ENCODE measurements at places on chromosomes 3 and 15.

DNA sequence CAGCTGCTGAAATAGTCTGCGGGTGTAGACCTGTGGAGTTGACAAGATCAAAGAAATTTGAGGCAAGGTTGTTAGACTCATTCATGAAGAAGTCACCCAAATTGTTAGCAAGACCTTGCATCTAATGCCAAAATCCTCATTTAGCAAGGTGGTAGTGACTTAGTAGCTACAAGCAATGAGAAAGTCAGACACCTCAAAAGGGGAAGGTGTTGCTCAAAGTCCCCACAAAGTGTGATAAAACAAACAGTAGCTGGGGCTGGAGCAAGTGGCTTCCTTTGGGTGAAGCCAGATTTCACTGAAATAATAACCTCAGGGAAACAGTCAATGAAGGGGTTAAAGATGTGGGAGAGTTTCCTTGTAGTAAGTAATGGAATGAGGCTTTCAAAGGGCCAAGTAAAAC lies 44.9 kb downstream of the CD86 start:
- no peak for DNase-seq

GRCh38 chr15:41897363-41897799 lies 3.5 kb upstream of the SPTBN5 start:
- DNase-seq: no peak

- no peak for DNase-seq
Observed at GRCh38 chr15:63107895-63108546, 13.6 kb upstream of the LACTB start.

DNA sequence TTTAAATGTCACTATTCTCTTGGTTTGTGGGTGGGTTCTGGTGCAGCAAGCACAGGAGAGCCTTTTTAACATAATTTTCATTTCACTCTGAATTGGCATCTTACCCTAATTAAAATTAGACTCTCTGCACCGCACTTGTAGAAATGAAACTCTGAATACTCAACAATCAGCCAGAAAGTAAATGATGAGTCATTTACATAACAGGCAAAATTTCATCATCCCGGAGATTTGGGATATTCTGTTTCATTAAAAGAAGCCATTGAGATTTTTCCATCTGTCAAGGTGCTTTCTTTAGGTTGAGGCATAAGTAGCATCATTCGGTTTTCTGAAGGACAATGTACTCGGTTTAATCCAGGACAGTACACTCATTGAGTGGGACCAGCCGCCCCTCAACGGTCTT lies 111.0 kb downstream of the RFTN1 start:
- no peak for DNase-seq

DNA sequence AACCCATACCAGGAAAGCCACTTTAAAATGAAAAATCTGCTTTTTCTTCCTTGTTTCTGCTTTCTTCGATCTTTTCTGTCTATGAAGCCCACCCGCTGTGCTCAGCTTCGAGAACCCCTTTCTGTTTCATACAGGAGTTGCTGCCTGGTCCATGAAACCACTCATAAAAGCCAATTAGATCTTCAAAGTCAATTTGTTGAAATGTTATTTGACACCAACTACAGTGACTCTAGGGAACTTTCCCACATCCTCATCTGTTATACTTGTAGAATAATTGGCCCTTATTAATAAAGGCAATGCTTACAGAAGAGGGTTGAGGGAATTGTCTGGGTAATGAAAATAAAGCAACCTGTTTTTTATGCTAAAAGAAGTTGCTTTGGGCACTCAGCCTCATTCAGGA lies 523.6 kb downstream of the OCA2 start:
- no peak for DNase-seq

GRCh38 chr3:127038466-127038865 lies 55.6 kb downstream of the PLXNA1 start:
- no peak for DNase-seq

DNA sequence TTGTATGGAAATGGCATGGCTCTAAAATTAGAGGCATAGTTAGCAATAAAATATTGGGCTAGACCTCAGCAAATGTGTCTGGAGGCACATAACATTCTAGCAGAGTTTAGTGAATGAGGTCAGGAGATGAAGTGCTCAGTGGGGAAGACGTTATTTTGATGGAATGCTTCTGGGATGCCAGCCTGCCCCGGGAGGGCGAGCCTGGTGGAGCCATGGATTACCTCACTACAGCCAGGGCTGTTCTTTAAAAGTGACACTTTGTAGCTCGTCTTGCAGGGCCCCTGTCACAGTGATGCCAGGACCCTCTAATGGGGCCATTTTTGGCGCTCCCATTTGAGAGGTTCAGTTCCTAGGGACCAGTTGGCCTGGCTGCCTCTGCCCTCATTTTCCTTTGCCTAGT lies 48.5 kb downstream of the PXYLP1 start:
- no peak for DNase-seq

DNA sequence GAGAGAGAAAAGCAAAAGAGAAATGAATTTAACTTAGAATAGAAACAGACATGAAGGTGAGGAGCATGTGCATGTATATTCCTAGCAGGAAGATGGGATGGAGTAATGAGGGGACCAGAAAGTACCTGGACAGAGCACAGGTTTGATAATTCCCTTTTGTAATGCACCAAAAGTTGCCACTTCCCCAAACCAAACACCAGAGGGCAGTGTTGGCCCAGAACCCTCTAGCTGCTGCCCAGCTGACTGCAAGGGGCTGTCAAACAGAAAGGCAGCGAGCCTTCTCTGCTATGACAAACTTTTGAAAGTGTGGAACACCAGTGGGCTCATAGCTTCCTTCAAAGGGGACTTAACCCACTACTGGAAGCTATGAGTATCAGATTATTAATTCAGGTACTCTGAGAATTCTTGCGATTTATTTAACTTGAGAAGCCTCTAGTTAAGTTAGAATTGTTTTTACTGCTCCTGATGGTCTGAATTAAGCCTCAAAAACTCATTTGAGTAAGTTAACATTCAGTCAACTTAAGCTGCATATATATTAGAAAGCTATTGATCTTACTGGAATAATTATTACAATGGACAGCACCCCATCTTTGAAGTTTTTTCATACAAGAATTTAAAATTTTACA lies 234.9 kb downstream of the NEK10 start:
- peak; percentile 12 for DNase-seq

- no peak for DNase-seq
Observed at GRCh38 chr3:104846270-104846669, 520.4 kb upstream of the ALCAM start.

GRCh38 chr15:39801641-39802309 lies 19.1 kb upstream of the FSIP1 start:
- no peak for DNase-seq
